WERI-Rb-1 (cell line): ENCODE measurements at places on chromosomes 12 and 14.

DNA sequence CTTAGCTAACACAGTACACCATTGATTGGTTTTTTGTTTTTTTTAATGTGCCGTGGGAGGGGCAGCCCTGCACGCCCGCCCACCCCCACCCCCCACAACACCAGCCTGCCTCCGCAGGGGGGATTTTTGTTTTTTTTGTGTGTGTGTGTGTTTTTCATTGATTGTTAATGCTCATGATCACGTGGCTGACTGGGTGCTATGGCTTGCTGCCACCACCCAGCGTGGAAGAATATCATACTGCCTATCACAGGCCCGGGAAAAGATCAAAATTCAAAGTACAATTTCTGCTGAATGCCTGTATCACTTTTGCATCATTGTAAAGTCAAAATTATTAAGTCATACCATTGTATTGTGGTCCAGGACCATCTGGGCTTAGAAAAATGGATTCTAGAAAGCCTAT is 8.3 kb downstream of the RESF1 start:
- no peak for DNase-seq

- no peak for DNase-seq
Measured at GRCh38 chr14:88618476-88618875, 55.6 kb downstream of the ZC3H14 start.

DNA sequence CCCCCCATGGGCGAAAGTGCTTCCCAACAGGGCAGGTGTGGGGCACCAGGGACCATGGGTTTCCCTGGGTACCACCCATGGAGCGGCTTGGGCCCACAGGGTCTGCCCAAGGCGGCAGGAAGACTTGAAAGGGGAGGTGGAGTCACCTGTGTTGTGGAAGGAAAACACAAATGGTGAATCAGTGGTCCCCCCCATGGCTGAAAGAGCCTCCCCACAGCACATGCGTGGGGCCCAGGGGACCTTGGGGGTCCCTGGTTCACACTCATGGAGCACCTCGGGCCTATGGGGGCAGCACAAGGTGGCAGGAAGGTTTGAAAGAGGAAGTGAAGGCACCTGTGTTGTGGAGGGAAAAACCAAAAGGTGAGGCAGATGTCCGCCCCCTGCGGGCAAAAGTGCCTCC is 581.9 kb downstream of the ALG10 start:
- DNase-seq: no peak

- DNase-seq: no peak
Measured at GRCh38 chr12:96248136-96248931, 54.2 kb downstream of the ELK3 start.

DNA sequence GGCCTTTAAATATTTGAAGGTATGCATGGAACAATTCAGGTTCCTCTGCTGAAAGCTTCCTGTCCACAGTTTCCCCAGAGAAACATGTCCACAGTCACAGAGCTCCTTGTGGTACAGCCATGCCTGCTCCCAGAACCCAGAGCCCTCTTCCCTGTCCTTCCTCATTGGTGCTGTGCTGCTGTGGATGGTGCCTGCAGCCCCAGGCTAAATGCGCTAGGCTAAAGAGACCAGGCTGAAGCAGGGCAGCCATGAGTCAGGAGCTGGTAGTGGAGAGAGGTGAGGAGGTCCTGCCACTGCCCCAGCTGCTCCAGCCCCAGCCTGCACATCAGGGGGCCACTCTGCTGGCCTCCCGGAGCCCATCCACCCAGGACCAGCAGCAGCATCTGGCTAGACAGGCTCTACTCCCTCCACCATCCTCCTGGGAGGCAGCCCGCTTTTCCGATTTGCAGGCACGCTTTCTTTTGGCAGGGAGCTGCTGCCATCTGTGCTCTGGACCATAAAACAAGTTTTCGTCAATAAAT is 65.4 kb upstream of the DDX11 start:
- no peak for DNase-seq

- DNase-seq: no peak
Measured at GRCh38 chr12:68344126-68344525, 12.0 kb upstream of the MDM1 start.

GRCh38 chr12:20822415-20822814 is 11.9 kb downstream of the SLCO1B3 start:
- no peak for DNase-seq

DNA sequence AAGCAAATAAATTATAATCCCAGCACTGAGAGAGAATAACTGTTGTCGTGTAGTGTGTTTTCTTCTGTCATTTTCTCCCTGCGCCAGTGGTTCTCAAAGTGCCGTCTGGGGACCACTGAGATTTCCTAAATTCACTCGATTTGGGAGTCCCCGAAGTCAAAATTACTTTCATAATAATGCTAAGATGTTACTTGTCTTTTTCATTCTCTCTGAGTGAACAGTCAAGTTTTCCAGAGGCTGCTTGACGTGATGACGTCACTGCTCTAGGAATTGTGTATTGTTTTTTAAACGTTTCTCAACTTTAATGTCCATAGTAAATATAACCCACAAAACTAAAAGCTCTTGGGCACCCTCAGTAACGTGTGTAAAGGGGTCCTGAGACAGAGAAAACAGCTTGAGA is 796 bp upstream of the POP5 start:
- no peak for DNase-seq

DNA sequence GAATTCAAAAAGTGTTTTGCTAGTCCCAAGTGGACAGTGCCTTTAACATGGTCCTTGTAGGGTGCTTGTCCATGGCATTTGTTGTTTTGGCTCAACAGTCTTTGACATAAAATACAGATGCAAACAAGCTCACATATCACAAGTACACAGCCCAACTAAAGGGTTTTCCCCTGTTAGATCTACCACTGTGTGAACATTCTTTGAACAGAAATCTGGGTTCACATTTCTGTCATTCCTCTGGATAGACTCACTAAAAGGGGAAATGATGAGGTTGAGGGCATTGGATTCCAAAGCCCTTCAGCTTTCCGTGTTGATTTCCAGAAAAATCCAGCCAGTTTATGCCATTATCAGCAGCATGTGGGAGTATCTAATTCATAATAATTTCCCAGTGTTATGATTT is 54.1 kb downstream of the EP400 start:
- no peak for DNase-seq

- DNase-seq: peak; percentile 93
Measured at GRCh38 chr12:53452159-53453077, 516 bp downstream of the PCBP2 start.

- no peak for DNase-seq
Measured at GRCh38 chr14:27327095-27327494, 729.3 kb upstream of the NOVA1 start.

GRCh38 chr12:51908876-51909592 is 1.7 kb downstream of the ACVRL1 start:
- no peak for DNase-seq

DNA sequence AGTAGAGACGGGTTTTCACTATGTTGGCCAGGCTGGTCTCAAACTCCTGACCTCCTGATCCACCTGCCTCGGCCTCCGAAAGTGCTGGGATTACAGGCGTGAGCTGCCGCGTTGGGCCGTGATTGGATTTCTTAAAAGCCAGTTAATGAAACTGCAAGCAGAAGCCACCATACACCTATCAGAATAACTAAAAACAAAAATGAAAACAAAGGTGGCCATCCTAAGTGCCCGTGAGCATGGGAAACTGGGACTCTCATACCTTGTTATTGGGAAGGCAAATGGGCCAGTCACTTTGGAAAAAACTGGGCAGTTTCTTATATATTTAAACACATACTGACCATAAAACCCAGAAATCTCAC is 7.7 kb upstream of the TCTN1 start:
- no peak for DNase-seq

DNA sequence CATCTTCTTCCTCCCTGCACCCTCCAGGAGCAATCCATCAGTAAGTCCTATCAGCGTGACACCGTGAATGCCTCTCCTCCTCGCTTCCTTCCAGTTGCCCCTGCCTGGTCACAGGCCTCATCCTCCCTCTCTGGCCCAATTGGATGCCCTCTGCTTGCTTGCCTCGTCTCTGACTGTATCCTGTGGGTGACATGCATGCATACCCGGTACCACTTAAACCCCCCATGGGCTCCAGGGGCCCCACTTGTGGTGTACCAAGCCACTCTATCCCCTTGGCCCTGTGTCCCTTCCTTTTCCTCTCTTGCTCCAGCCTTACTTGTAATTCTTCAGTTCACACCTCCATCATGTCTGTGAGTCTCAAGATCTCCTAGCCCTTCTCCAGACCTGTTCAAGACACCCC is 106.0 kb upstream of the RTL1 start:
- no peak for DNase-seq

DNA sequence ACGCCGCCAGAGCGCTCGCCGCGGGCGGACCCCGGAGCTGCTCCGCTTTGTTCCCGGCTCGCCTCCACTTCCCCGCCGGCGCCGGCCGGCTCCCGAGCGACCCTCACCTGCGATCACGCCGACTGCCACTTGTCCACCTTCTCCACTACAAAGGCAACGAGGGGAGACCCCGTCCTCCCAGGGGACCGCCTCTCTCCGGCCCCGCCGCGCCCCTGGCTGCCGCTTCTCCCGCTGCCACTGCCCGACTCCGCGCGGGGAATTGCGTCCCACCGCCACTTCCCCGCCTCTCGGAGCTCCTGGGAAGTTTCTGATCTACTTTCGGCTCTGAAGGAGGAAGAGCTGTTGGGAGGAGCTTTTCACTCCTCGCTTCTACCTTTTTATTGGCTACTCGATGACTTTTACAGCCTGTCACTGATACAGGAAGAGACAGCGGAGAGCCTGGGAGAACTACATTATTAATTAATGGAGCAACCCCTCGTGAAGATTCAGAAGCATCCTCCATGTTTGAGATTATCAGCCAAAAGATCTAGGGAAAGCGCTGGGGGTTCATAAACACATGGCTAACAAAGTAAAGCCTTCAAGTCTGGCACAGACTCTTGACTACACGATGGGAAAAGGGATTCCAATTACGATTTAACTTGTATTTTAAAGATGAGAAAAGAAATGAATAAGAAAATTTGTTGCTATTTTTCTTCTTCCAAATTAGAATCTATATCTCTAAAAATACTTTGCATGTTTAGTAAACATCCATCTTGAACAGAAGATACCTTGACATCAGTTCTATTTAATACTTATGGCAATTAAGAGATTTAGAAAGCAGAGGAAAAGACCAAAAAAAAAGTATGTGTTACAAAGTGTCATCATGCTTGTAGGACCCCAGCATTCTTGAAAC is at the start of gene BAZ1A:
Gene BAZ1A, minus strand, starts transcription at position 330 of the 892 bp plus-strand sequence. CDS start 756 bp downstream, outside the sequence.
- DNase-seq: peak; percentile 77

DNA sequence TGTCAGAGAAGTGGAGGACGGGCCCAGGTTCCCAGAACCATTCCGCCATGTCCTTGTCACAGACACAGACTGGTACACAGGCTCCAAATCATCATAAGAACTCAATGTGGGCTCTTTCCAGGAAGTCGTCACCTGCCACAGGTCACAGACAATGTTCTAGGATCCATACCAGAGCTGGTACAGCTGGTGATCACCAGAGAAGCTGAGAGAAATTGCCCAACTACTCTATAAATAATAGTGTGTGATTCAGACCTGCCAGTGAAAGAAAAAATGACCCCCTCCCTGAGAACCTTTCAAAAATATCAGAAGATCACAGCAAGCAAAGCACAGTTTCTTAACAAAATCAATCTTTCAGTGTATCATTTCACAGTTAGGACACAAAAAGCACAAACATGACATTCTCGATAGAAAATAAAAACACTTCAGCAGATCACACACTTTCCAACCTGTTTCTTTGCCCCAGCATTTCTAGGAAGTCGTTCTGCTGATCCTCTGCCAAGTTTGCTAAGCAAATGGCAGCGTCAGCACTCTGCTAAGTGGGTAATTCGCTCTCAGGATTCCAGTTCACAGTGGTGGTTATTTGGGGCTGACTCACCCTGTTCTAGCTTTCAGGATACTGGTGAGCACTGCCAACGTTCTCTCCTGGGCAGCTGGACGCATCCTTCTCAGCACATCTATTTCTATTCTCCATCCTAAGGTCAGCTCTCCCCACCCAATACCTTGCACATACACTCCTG is 223.3 kb upstream of the SFSWAP start:
- no peak for DNase-seq

DNA sequence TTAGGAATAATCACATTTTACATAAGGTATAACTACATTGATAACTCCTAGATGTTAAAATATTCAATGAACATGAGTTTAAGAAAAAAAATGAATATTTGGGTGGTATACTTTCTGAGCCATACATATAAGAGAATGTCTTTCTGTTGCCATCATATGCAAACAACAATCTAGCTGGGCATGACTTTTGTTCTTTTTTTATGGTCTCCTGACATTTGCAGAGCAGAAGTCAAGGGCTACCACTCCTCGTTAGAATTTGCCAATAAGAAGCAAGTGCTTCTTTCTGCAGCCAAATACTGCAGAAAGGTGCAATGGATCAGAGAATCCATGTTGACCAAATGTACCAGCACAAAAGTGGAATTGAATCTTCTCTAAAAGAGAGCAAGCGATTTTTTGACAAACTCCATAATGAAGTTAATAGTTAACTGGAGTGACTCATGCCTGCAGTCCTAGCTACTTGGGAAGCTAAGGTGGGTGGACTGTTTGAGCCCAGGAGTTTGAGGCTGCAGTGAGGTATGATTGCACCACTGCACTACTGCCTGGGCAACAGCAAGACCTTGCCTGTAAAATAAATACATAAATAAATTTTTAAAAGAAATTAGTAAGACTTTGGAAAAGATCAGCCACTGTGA is 25.5 kb upstream of the CCDC91 start:
- no peak for DNase-seq

- DNase-seq: no peak
Measured at GRCh38 chr14:61631045-61631687, 64.1 kb upstream of the HIF1A start.

DNA sequence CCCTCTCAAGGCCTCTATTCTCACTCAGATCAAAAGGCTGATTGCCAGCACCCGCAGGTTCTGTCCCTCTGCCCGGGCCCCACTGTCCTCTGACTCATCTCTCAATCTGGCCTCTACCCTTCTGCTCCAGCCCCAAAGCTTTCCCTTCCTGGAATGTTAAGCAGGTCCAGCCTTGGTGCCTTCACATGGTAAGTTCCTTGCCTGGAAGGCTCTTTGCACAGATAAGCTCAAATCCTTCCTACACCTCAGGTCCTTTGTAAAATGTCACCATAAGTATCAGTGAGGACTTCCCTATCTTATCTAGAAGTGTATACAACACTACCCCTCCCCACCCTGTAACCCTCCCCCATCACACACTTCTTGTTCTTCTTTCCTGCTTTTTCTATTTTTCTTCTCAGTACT is 22.2 kb downstream of the LPCAT3 start:
- DNase-seq: peak; percentile 17

DNA sequence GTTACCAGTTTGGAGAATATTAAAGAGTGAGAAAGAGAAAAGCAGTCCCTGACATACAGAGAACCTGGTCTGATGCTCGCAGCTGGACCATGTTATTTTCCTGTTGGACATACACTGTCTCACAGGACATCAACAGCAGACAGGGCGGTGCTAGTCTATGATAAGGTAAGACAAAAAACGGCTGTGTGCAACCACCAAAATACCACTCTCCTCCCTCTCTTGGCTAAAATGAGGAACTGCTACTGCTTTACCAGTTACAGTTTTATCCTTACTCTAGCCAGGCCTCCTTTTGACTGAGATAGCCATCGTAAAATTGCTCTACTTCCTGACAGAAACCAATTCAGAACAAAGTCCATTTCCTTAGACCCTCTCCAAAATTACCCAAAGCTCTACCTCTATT is 47.0 kb upstream of the ERGIC2 start:
- no peak for DNase-seq

GRCh38 chr14:95360828-95361227 is 41.1 kb upstream of the CLMN start:
- DNase-seq: no peak

GRCh38 chr12:74906224-74906623 is 303.4 kb downstream of the KCNC2 start:
- DNase-seq: no peak

- no peak for DNase-seq
Measured at GRCh38 chr12:19665121-19665900, 226.0 kb downstream of the AEBP2 start.

GRCh38 chr14:94761997-94762377 is 7.9 kb downstream of the GSC start:
- no peak for DNase-seq

GRCh38 chr12:53255996-53256395 is 12.1 kb upstream of the ESPL1 start:
- DNase-seq: no peak
